Fibroblast of skin of abdomen (primary cell): ENCODE measurements at places on chromosomes 12 and 14.
A peak's percentile ranks its signal among the peaks of the same experiment; 100 is the strongest.

DNA sequence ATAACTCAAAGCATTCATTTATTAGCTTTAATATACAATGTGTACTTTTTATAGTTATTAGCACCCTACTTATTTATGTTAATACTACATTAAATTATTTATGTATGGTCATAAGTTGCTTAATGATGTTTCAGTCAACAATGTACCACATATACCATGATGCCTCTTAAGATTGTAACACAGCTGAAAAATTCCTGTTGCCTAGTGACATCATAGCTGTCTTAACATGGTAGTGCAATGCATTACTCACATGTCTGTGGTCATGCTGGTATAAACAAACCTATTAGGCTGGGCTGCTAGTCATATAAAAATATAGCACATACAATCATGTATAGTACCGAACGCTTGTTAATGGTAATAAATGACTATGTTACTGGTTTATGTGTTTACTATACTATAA is 120.4 kb downstream of the ANO6 start:
- peak; percentile 94 for DNase-seq

- DNase-seq: no peak
Measured at GRCh38 chr14:68426661-68427549, 366.0 kb downstream of the ZFP36L1 start.

GRCh38 chr12:49538510-49539403 is at the start of gene KCNH3:
Gene KCNH3 (plus strand): TSS chr12:49539030. CDS start chr12:49539417, 387 bp downstream.
- DNase-seq: peak; percentile 61

- DNase-seq: no peak
Measured at GRCh38 chr12:122024132-122024785, 2.6 kb downstream of the BCL7A start.

- DNase-seq: no peak
Measured at GRCh38 chr12:100862676-100863075, 68.1 kb downstream of the ANO4 start.

GRCh38 chr14:79093531-79093930 is 923.4 kb downstream of the NRXN3 start:
- no peak for DNase-seq
